ENCODE measurements at places on chromosomes 3 and 15. TPM values are rescaled to one million over a fixed set of nuclear protein-coding genes. Genes with fewer than 3 reads are reported as not detected.

GRCh38 chr15:39180483-39180933, 400.4 kb upstream of the THBS1 start:
- DNase-seq: no peak

- no peak for DNase-seq
These were observed 53.4 kb upstream of the ATP2B2 start for GRCh38 chr3:10558736-10559135.

GRCh38 chr15:48939648-48940047, 24.1 kb downstream of the SHC4 start:
- DNase-seq: no peak

- no peak for DNase-seq
These were observed 9.5 kb downstream of the CMTM7 start for GRCh38 chr3:32401126-32401525.

A4GNT gene
- total RNA-seq: 0.47 TPM

ZNF660 gene
- 0.91 TPM for total RNA-seq

GOLGA8G gene
- total RNA-seq: 0.08 TPM
